ENCODE measurements at places on chromosomes 7 and 10.
A peak's percentile ranks its signal among the peaks of the same experiment; 100 is the strongest.

GRCh38 chr10:126256864-126257263, 131.4 kb downstream of the ADAM12 start:
- DNase-seq, result no peak

DNA sequence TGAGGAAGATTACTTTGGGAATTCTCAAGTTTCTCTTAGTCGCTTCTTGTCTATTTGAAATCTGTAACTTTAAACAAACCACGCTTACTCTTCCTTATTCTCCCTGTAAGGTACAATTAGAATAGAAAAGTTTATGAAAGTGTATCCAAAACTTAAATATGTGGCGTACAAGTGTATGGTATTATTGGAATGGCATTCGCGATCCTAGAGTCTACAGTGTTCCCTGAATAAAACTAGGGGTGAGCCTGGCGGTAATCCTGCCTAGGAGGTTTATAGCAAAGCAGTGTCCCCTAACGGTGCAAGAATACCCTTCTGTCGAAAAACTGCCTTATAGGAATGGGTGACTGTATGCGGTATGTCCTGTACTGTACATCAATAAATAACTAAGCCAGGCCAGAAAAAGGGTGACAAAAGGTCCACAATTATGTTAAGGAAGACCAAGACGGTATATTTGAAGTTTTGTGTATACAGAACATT, 1.2 kb downstream of the TASOR2 start:
- DNase-seq, result no peak

DNA sequence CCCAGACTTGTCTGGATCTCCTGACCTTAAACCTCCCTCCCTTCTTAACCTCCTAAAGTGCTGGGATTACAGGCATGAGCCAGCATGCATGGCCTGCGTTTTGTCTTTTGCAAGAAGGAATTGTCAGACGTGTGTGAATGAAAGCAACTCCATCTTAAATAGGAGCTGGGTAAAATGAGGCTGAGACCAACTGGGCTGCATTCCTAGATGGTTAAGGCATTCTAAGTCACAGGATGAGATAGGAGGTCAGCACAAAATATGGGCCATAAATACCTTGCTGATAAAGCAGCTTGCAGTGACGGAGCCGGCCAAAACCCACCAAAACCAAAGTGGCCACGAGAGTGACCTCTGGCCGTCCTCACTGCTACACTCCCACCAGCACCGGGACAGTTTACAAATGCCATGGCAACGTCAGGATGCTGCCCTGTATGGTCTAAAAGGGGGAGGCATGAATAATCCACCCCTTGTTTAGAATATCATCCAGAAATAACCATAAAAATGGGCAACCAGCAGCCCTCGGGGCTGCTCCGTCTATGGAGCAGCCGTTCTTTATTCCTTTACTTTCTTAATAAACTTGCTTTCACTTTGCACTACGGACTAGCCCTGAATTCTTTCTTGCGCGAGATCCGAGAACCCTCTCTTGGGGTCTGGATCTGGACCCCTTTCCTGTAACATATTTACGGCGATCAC, 41.2 kb upstream of the SDK1 start:
- no peak for DNase-seq

DNA sequence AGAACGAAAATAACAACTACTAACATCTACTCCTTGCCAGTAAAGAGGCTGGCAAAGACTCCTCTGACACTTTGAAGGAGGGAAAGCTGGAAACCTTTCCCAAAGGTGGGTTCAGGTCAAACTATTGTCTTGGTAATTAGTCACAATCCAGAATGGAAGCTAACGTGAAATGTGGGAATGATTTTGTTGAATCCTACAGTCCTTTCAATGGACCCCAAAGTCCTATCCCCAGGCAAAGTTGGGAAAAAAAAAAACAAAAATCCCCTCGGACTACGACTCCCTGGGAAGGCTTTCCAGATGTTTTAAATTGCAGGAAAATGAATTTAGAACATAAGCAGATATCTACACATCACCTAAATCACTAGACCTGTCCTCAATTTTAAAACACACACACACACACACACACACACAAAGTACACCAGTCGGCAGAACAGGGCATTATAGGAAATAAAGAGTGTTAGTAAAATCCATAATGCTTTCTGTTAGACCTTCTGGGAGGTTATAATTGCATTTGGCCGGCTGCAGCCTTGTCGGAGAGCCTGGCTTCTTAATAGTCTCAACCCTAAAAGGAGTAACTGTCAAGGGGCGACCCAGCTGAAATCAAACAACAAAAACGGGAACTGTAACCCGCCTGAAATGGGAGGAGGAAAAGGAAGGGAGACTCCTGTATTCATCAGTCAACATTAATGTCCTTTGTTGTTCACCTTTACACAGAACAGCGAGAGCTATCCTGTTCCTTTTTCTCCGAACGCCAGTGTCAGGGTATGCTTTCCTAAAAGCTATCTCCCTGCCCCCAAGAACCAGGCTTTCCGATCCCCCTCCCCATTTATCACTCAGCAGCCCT, 1.5 kb downstream of the DOCK4 start:
- no peak for DNase-seq

DNA sequence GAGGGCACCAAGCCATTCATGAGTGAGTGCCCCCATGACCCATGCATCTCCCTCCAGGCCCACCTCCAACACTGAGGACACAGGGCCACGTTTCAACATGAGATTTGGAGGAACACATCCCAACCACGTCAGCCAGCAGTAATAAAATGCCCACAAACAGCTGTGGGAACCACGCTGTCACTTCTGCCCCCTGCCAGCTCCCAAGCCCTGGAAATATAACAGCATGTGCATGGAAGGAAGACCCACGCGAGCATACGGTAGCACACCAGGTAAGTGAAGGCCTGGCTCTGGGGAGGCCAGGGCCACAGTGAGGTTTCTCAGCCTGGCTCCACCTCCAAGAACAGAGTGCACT, 168.9 kb upstream of the PFKP start:
- DNase-seq, result no peak

- DNase-seq, result peak; percentile 93
Measured at GRCh38 chr7:75914655-75915415, at the start of gene POR. Gene POR, plus strand, starts transcription at chr7:75915155. Its CDS starts 38,847 bp downstream, at chr7:75954002.

DNA sequence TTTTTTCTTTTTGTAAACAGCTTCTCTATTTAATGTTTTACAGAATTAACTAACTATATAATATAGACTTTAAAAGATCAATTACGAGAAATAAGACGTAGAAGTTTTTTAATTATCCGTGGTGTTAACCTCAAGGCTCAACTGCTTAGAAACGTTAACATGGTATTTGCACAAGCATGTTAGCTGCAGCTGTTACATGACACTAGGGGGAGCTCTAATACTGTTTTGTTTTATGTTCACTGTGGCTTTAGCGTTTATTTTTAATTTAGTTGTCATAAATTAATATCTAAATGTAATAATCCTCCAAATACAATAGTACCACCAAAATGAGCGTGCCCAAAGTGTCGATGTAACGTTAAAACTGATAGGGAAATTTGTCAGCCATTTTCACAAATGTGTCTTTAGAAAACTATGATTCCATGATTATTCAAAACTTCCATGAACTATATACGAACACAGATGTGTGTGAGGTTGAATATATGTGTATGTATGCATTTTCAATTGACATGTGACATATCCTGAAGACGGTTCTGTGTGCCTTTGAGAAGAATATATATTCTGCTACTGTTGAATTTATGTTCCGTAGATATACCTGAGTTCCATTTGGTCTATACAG, 828.8 kb upstream of the MBL2 start:
- DNase-seq, result no peak

DNA sequence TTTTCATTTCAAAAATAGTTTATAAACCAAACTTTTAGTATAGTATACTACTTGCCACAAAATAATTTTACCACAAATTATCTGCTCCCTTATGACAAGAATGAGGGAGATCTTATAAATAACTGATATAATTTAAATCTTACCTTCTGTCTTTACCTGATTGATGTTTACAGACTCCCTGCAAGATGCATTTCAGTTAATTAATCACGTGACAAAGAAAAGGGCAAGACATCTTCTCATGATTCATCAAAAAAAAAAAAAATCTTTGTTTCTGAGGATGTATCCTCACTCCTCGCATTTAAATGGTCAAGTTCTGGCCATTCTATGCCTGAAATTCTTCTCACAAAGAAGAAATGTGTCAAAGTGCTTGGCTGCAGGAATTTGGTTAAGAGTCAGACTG, 2.3 kb upstream of the TFEC start:
- DNase-seq, result no peak

DNA sequence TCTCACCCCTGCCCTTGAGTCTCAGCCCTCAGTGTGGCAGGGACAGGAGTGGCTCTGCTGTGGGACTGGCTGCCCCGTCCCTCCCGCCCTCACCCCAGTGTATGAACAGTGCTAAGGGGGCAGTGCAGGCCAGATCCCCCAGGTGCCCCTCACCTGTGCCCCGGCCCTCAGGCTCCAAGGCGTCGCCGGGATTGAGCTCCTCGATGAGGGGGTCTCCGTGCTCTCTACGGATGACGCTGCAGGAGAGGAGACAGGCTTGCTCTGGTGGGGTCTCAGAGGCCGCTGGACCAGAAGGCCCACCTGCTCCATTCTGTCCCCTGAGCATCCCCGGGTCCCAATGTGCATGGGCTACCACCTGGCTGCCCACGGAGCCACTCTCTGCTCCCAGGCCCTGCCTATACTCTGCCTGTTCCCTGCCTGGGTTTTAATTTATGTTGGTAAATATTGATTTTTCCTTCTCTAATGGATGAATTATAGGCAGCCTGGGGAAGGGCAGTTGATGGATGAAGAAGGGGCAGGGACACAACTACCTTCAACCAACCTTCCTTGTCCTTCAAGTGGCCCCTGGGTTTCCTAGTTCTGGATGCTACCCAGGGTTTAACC, 47.2 kb downstream of the GOLGA7B start:
- DNase-seq, result no peak

GRCh38 chr10:70669015-70669414, 3.3 kb upstream of the ADAMTS14 start:
- no peak for DNase-seq

GRCh38 chr10:58300676-58301075, 31.7 kb downstream of the CISD1 start:
- no peak for DNase-seq

- no peak for DNase-seq
Measured at GRCh38 chr7:38294926-38295325, 21.5 kb upstream of the TARP start.

- DNase-seq, result no peak
Measured at GRCh38 chr10:43863270-43863669, 214.6 kb upstream of the ZNF32 start.

DNA sequence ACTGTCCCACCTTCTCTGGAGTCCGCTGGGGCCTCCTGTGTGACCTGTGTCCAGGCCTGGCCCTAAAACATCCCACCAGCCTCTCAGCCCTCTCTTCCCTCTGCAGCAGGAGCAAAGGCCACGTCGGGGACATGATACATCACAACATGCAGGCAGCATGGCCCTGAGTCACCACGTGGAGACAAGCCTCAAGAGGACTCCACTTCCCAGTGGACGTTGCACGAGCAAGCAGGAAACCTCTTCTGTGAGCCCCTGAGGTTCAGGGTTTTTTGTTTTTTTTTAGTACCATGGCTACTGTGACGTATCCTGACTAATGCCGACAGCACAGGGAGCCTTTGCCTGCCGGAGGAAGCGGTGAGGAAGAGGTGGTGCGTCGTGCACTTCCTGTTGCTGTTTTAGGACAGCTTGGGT, 165.9 kb downstream of the DNAJB6 start:
- peak; percentile 71 for DNase-seq

GRCh38 chr7:117401293-117402002, 25.8 kb downstream of the ASZ1 start:
- no peak for DNase-seq

DNA sequence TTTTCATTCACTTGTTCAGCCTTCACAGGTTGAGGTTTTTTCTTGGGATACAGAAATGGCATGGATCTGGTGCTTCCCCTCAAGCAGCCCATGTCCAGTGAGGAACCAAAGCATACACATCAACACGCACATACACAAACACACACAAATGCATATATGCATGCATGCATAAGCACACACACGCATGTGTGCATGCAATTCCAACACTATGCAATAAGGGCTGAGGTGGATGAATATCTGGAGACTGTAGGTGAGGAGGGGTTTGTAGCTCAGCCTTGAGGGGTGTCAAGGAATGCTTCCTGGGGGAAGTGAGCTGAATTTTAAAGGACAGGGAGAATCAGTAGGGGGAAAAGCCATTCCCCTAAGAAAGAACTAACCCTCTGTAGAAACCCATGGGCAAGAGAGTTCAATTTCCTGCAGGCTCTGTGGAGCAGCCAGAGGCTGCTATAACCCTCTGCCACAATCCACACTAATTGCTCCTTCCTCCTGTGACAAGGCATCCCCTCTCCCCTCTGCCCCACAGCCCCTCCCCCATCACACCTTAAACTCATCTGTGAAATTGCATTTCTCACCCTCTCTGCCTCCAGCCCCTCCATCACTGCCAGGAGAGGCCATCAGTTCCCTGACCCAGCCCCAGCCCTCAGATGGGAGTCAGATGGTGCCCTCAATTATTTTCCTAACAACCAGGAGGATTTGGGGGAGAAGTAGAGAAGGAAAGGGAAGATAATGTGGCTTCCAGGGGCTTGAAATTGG, 316.4 kb downstream of the RPS24 start:
- no peak for DNase-seq

- DNase-seq, result no peak
Measured at GRCh38 chr7:41731493-41732435, 28.9 kb upstream of the INHBA start.

- no peak for DNase-seq
Measured at GRCh38 chr10:15334650-15335323, 36.3 kb downstream of the FAM171A1 start.

DNA sequence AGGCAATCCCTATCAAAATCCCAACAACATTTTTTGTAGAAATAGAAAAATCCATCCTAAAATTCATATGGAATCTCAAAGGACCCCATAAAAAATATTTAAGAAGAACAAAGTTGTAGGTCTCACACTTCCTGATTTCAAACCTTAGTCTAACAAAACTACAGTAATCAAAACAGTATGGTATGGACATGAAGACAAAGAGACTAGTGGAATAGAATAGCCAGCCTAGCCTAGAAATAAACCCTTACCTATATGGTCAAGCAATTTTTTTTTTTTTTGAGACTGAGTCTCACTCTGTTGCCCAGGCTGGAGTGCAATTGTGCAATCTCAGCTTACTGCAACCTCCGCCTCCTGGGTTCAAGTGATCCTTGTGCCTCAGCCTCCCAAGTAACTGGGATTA, 3.6 kb upstream of the TMEM120A start:
- DNase-seq, result no peak

DNA sequence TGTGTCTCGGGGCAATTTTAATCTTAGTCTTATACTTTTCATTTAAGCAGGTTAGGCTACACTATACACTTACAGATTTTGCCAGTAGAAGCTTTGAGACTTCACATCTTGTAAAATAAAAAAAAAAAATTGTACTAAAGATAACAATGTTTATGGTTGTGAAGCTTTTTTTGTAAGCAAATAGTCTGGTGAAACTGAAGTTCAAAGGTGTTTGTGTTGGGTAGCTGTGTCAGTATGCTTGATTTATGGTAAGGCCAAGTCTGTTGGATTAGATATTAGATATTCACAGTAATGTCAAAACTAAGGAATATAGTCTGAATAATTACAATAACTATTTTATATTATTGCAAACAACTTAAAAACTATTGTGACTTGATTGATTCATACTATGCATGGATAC, 31.0 kb upstream of the PRSS1 start:
- DNase-seq, result no peak

- DNase-seq, result no peak
Measured at GRCh38 chr7:121355574-121355973, 26.8 kb downstream of the WNT16 start.
